Kidney tubule cell (primary cell): ENCODE measurements at places on chromosomes 12 and 14.

DNA sequence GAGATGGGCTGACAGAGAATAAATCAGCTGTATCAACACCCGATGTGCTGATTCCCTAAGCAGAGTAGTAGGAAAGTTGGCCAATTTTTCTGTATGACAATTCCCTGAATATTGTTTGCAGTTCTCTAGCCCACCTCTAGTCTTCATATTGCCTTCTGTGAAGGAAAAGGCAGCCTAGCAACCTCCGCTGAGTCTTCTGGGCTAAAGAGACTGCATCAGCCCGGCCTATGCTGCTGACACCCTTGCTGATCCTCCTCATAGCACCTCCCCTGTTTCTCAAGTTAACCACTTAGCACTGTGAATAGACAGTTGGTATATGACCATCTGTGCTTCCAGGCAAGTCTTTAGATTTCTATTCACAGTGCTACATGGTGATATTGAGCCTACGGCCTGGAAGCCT lies 161.1 kb upstream of the EGLN3 start:
- no peak for DNase-seq

- DNase-seq = peak; percentile 85
These were observed 32.2 kb upstream of the BHLHE41 start for GRCh38 chr12:26157001-26157400.

DNA sequence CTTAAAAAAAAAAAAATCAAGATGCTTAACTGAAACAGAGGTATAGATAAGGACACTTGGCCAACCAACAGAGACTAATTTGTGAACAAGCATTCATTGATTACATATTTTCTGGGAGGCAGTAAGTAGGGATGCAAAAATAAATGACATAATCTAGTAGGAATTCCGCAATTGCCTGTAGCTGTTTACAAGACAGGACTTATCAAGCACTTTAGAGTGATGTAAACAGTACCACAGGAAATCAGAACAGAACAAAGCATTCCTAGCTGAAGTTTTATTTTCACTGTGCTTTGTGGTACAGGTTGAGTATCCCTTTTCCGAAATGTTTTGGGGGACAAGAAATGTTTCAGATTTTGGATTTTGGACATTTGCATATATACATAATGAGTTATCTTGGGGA lies 68.2 kb upstream of the FGD4 start:
- no peak for DNase-seq

- DNase-seq = no peak
These were observed 505 bp upstream of the HEBP1 start for GRCh38 chr12:13000616-13000924.

DNA sequence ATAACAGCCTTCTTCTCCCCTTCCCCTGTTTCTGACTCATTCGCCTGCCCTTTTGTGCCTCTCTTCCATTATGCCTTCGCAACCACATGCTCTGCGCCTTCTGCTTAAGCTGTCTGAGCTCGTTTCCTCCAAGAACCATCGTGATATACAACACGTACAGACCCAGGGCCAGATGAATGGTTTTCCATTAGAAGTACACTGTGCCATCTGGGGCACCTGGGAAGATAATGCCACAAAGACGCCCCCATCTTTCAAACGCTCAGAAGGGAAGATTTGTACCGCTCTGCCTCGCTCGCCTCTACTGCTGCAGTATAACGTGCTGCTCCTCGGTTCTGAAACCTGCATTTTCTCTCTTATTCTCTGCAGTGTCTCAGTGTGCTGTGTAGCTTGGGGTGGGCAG lies 470.9 kb upstream of the STXBP6 start:
- no peak for DNase-seq

DNA sequence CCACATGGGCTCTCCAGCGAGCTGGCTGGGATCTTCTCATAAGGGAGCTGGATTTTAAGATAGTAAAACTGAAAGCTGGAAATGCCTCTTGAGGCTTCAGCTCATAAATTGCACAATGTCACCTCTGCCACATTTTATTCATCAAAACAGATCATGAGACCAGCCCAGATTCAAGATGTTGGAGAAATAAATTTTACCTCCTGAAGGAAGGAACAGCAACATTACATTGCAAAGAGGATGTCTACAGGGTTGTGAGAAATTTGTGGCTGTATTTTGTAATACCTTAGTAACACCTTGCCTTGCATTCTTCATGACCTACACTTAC lies 43.1 kb upstream of the KRR1 start:
- DNase-seq = no peak
